ENCODE measurements at places on chromosomes 2 and 18.

GRCh38 chr2:200172944-200173581, 133.4 kb upstream of the SPATS2L start:
- DNase-seq, result no peak

DNA sequence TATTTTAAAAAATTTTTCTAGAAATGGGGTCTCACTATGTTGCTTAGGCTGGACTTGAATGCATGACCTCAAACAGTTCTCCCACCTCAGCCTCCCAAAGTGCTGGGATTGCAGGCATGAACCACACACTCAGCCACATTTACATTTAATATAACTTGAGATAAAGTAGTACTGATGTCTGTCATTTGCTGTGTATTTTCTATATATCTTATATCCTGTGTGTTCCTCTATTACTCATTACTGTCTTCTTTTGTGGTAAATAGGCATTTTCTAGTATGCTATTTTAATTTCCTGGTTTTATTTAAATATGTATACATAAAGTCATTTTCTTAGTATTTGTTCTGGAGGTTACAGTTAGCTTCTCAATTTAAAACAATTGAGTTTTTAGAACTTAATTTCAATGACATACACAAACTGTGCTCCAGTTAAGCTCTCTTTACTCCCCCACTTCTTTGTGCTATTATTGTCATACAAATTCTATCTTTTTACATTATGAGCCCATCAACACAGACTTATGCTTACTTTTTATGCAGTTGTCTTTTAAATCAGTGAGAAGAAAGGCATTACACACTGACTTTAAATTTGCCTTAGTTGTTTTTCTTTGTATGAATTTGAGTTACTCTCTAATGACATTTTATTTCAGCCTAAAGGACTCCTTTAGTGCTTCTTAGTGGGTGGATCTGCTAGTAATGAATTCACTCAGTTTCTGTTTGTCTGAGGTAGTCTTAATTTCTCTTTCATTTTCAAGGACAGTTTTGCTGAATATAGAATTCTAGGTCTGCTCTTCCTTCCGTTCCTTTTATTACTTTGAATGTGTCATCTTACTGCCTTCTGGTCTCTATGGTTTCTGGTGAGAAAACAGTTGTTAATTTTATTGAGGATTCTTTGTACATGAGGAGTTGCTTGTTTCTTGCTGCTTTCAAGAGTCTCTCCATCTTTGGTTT, 6.2 kb upstream of the INPP4A start:
- no peak for DNase-seq

- DNase-seq, result no peak
These were observed 9.1 kb downstream of the AP1S3 start for GRCh38 chr2:223828314-223828713.

GRCh38 chr2:54859416-54859815, 136.0 kb downstream of the EML6 start:
- DNase-seq, result no peak

DNA sequence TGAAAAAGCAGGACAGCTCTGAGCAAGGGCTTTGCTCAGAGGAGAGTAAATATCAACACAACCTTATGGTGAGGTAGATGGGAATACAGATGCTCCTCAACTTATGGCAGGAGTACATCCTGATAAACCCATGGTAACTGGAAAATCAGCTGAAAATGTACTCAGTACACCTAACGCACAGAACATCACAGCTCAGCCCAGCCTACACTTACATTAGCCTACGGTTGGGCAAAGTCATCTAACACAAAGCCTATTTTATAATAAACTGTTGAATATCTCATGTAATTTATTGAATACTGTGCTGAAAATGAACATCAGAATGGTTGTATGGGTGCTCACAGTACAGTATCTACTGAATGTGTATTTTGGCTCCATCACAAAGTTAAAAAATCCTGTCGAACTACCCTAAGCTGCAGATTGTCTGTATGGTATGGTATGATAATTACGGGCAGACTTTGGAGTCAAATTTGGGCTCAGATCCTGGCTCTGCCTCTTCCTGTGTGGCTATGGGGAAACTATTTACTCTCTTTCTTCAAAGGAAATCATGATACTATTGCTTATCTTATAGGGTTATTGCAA, 120.3 kb upstream of the LYPD1 start:
- no peak for DNase-seq

GRCh38 chr2:210586381-210586780, 30.0 kb downstream of the CPS1 start:
- DNase-seq, result no peak

DNA sequence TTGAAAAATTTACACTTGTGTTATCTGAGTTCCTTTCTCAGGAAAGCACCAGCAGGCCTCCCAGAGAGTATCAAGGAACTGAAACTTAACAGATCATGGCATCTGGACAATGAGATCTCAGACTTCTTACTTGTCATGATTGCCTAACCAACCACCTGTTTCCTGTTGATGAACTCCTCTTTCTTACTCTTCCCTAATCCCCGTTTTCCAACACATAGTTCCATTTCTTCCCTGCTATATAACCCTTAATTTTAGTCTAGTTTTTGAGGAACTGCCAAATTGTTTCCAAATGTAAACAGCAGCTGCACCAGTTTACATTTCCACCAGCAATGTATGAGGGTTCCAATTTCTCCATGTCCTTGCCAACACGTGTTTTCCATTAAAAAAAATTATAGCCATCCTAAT, 6.1 kb upstream of the FAM171B start:
- no peak for DNase-seq

- no peak for DNase-seq
These were observed 35.3 kb upstream of the MRPL33 start for GRCh38 chr2:27736031-27736889.

DNA sequence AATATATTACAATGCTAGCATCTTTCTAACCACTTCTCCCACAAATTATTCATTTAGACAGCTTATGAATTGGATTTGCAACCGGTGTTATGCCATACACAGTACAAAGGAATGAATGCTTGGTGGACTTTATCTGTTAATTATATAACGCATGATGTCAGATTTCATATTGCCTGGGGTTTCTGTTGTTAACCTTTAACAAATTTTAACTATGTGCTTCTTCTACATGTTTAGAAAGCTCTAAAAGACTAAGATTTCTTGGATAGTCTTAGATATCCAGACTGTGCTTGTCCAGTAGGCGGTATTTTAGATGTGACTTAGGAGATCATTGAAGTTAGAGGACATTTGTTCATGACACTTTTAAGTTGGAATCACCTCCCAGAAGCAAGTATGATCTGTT, 976.3 kb downstream of the TMEM182 start:
- no peak for DNase-seq

DNA sequence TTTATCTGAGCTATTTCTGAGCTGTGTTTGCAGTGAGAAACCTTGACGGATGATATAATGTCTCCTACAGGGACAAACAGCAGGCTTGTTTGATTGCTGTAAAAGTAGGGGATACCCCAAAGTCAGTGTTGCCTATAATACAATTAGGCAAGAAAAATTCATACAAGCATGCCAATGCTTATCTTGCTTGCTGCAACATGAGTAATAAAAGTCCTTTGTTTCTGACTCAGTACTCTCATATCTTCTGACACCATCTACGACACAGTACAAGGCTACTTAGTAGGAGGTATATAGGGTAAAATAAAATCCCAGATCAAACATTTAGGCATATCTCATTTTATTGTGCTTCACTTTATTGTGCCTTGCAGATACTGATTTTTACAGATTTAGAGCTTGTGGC, 33.0 kb downstream of the ERBB4 start:
- no peak for DNase-seq

- DNase-seq, result peak; percentile 10
These were observed 807.5 kb downstream of the MBD2 start for GRCh38 chr18:53417003-53417402.

DNA sequence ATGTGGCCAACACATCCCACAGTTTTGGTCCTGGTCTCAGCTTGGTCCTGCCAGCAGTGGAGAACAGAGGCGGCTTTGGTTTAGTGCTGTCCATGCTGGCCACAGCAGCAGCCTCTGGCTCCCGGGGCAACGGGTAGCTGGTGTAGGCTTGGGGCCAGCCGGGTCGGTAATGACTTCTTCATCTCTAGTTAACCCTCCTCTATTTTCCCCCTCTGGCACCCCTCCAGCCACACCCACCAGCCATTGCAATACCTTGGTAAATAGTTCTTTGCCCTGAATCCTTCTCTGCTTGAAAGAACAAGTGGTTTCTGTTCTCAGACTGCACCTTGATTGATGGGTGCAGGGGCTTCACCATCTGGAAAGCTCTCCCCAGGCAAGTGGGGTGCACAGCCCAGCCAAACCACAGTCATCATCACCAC, 31.7 kb upstream of the ZNF396 start:
- DNase-seq, result no peak

GRCh38 chr2:179226961-179227259, 37.7 kb downstream of the SESTD1 start:
- DNase-seq, result no peak

DNA sequence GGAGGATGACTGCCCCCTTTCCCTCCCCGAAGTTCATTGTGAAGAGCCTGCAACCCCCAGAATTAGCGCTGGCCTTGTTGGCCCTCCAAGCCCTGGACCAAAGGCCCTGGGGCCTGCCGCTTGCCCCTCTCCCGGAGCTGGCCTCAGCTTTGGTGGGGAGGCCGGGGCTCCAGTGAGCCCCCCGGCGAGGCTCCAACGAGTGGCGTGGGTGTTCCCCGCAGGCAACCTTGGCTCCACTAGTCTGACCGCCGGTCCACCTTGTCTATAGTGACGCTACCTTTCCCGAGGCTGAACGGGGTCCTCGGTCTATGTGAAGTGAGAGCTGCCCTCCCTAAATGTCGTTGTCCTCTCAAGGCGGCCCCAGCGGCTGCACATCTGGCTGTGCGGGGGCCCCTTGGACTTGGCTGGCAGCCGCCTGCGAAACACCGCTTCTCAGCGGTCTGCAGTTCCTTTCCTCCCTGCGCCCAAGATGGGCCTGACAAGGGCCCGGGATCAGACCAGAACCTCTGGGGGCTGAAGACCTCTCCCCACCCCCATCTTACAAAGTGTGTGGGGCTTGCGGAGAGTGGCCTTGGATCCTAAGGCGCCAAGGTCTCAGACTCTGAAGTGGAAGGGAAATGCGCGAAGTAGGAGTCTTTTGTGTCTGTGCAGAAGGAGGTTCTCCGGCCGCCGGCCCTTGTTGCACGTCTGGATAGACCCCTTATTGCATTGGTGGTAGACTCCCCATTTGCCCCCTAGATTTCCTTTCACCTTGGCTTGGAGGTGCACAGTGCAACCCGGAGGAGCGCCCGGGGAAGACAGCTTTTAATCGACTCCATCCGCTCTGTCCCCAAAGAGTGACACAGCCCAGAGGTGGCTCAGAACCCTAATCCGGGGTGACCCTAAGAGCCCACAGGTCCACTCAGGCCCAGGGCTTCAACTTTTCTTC, 3.9 kb upstream of the HOXD10 start:
- DNase-seq, result no peak

- DNase-seq, result no peak
These were observed 226.6 kb downstream of the FAM210A start for GRCh38 chr18:13499803-13500202.

- DNase-seq, result no peak
These were observed 327.6 kb downstream of the TDRD15 start for GRCh38 chr2:21451403-21451802.

GRCh38 chr2:215369181-215369760, 57.4 kb downstream of the ATIC start:
- peak; percentile 70 for DNase-seq

DNA sequence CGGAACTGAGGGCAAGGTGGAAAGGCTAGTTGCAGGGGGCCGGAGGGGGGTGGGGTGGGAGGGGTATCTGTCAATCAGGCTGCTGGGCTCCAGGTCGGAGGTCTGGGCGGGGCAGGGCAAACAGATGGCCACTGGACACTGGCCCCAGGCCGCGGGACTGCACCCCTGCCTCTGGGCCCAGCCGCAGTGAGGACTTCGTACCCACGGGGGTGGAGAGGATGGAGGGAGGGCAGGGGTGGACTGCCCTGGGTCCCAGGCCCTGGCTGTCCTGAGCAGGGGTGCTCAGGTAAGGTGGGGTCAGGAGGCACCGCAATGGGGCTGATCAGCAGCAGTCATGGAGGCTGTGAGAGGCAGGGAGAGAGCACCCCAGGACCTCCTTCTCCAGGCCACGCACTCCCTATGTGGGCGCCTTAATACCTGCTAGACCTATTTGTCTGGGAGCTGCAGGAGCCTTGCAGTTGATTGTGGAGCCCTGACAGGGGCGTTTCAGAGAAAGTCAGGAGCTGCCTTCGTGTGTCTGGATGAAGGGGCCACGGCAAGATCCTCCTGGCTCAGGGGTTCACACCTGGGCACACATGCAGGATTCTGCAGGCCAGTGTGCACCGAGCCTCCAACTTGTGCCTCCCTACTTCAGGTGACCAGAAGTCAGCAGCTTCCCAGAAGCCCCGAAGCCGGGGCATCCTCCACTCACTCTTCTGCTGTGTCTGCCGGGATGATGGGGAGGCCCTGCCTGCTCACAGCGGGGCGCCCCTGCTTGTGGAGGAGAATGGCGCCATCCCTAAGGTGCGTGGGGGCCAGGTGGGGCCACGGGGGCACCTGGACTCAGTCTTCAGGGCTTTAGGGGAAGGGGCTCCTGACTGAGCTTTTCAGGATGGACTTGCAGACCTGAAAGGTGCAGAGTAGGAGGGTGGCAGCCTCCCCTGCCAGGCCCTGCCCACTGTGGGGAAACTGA, 1.5 kb downstream of the CTDSP1 start:
- peak; percentile 14 for DNase-seq

GRCh38 chr2:38650717-38651116, 15.2 kb upstream of the GALM start:
- no peak for DNase-seq

GRCh38 chr2:19072161-19072560, 286.3 kb downstream of the OSR1 start:
- no peak for DNase-seq

DNA sequence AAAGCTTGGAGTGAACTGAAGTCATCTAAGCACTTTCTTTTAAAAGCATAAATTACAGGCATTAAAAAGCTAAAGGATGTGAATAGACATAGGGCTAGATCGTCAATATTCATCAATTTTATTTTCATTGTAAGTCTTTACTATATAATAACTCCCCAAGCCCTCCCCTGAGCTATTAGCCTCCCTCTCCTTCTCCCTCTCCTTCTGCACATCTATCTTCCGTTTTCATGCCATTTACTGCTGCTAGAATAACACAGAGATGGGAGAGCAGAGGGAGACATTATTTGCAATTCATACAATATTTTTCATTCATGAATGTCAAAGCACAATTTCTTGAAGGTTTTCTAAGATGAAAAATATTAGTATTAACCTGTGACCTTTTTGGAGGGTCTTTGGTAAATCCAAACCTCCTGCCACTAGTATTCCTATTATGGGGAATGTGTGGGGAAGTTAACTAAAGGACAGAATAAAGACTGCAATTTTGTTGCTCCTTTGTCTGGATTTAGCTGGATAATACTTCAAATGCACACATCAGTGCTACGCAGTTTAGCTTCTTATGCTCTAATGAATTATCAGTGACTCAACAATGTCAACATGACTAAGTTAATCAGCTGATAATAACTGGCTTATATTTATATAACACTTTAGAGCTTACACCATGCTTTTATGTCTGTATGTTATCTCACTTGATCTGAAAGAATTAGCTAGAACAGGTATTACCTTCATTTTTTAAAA, 28.2 kb upstream of the MFF start:
- no peak for DNase-seq

GRCh38 chr2:221554769-221555493, 17.2 kb downstream of the EPHA4 start:
- DNase-seq, result no peak

All from NCI-H146 (cell line).